ENCODE measurements at places on chromosomes 13 and 19.

- DNase-seq: no peak
Measured at GRCh38 chr19:2600914-2601870, 101.3 kb downstream of the GNG7 start.

- no peak for DNase-seq
Measured at GRCh38 chr13:36211567-36211966, 2.8 kb downstream of the SOHLH2 start.

- no peak for DNase-seq
Measured at GRCh38 chr19:33684538-33685232, 62.9 kb downstream of the CHST8 start.

DNA sequence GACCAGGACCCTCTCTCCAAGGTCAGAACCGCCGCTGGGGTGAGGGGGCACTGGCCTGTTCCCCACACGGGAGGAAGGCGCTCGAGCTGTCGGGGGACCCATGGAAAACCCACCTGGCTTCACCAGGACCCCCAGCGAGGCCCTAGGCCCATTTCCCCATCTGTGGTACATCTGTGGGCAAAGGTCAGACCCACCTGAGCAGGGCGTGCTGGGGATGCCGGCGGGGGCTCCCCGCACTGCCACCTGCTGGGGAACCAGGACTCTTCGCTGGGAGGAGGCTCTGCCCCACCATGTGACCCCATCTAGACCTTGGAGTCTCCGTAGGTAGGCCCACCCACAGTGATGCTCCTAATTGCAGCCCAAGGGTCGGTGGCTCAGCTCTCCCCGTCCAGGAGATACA, 511 bp downstream of the WDR88 start:
- no peak for DNase-seq

DNA sequence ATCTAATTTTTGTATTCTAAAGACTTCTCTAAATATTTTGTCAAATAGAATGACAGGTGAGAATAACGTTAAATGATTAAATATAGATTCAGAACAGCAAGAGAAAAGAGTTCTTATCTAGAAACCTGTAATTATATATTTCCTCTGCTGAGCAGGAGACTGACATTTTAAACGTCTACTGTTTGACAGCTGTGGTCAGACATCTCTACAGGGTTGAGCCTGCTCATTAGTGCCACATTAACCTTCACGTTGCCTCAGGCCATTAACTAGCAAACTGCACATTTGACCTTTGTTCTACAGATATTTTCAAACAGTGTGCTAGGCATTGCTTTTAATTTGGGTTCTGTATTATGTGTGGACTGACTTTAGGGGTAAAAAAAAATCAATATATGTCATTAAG, 347.5 kb downstream of the GPC5 start:
- no peak for DNase-seq

DNA sequence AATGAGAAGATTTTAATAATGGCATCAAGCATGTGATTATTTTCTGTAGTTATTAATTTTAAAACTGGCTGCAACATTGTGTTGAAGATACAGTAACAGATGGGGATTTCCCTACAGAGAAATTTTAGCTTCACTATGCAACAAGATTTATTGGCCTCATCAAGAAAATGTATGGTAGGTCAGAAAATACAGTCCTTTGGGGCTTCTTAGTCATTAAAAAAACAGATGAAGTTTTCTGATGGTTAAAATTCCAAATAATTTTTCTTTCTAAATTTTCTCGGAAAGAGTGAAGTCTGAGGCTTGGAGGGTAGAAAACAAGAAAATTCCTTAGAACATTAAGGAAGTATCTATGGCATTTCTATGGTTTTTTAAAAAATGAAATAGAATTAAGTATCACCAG, 1790.8 kb upstream of the PCDH20 start:
- no peak for DNase-seq

DNA sequence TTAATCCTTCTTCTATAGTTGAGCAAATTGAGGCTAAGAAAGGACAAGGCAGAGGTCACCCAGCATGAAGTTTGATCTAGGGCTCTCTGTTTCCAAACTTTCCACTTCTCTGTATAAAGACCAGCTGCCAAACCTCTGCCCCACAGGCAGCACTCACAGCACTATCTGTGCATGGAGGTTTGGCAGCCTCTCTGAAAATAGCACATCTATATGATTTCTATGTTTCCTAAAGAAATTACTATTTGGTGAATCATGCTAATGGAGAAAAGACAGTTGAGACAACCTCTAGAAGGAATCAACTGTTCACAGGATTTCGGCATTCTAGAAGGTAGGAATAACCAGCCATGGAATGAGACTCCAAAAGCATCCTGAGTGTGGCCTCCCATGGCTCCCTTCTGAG, 554.5 kb downstream of the IRS2 start:
- no peak for DNase-seq

GRCh38 chr13:24153979-24154701, 6.4 kb upstream of the SPATA13 start:
- DNase-seq: no peak

DNA sequence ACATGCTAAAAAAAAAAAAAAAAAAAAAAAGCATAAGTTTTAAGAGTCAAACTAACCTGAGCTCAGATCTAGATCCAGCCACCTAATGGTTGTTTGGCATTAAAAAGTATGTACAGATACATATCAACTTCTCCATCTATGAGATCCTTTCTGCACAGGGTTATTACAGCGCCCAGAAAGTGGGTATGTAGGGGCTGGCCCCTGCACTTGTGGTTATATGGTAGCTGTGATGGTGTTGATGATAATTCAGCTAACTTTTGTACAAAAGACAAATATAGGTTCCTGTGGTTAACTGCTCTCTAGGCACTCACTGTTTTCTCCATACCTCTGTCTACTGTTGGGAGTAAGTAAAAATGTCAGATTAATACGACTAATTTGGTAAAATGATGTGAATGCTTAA, 81.7 kb downstream of the TNFRSF19 start:
- no peak for DNase-seq

- DNase-seq: no peak
Measured at GRCh38 chr13:40383885-40384284, 282.6 kb downstream of the FOXO1 start.

DNA sequence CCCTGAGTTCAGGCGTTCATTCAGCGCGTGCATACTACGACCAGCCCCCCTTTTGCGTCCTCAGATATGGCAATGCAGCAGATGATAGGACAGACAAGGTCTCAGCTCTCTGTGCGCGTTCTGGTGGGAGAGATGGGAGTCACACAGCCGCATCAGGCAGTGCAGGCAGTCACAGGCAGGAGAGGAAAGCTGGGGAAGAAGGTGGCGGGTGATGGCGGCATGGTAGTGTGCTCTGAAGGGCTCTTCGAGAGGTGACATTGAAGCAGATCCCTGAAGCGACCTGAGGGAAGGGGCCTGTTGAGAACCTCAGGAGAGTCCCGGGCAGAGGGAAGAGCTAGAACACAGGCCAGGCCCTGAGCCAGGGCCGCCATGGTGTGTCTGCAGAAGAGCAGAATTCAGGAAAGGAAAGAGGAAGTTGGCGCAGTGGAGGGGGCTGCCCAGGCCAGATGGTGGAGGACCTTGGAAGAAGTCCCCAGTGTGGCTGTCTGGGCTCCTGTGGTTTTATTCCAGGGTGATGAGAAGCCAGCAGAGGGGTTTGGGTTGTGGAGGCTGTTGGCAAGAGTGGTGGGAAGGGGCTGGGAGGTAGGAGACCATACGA, 3.5 kb downstream of the USF2 start:
- no peak for DNase-seq

- no peak for DNase-seq
Measured at GRCh38 chr19:42942187-42942789, 5.3 kb upstream of the PSG7 start.

- DNase-seq: no peak
Measured at GRCh38 chr19:54233941-54234340, 8.6 kb downstream of the LILRA6 start.

DNA sequence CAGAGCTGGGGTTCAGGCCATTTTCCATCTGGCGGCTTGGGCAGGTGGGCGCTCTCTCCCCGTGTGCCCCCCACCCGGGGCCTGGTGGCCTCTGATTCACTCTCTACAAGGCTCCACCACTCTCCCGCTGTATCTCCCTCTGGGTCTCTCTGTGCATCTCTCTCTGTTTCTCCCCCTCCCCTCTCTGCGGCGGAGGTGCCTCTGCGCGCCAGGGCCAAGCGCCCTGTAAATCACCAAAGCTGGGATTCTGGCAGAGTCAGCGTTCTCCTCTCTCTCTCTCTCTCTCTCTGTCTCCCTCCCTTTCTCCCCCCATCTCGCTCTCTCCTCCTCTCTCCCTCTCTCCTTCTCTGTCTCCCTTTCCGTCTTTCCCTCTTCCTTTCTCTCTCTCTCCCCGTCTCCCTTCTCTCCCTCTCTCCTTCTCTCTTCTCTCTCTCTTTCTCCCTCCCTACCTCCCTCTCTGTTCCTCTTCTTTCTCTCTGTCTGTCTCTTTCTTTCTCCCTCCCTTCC, 3.9 kb downstream of the NFIC start:
- DNase-seq: no peak

GRCh38 chr19:27865927-27866777, 1346.8 kb downstream of the UQCRFS1 start:
- no peak for DNase-seq

- no peak for DNase-seq
Measured at GRCh38 chr13:105452895-105453294, 1082.6 kb downstream of the EFNB2 start.

DNA sequence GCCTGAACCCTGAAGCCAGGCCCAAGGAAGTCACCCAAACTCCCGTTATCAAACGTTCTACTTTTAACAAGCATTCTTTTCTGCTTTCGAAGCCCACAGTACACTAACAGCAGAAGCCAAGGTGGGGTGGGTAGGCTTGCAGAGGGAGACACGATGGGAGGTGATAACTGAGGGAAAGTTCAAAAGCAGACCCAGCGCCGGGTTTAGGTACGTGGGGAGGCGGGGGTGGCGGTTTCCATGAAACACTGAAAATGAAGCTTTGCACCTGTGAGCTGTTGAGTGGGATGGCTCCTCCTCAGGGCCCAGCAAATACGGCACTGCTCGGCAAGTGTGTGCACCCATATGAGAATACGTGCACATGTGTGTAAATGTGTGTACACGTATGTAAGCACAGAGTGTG, 49.8 kb downstream of the KLF2 start:
- DNase-seq: no peak

DNA sequence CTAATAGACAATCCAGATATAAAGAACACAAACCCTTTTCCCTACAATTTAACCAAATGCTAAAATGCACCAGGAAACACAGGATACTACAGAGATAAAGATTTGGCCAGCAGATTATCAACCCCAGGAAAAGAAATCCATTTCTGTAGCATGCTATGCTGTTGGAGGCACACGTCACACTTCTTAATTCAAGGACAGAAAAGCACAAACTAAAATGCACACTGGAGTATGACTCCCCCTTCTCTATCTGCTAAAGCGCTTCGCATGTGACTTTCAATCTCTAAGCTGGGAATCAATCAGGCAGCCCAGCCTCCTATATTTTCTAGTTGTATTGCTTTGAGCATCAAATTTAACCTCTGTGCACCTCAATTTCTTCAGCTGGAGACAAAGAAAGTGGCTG, 22.2 kb downstream of the ABCC4 start:
- no peak for DNase-seq

GRCh38 chr13:20709782-20710181, 6.3 kb downstream of the IL17D start:
- DNase-seq: no peak

All from cortex of kidney (tissue), 1 donor.